ENCODE measurements at places on chromosomes 4 and X. TPM values are rescaled to one million over a fixed set of nuclear protein-coding genes. Genes with fewer than 3 reads are reported as not detected.

Gene CDKL2
- total RNA-seq = 0.19 TPM

Gene SYP
- total RNA-seq = 0.36 TPM

Gene CCDC110
- total RNA-seq = not detected

Gene OPN1MW2
- total RNA-seq = not detected

Gene ARHGAP6
- total RNA-seq = 1.8 TPM

Gene SPINK2
- 3.8 TPM for total RNA-seq

DNA sequence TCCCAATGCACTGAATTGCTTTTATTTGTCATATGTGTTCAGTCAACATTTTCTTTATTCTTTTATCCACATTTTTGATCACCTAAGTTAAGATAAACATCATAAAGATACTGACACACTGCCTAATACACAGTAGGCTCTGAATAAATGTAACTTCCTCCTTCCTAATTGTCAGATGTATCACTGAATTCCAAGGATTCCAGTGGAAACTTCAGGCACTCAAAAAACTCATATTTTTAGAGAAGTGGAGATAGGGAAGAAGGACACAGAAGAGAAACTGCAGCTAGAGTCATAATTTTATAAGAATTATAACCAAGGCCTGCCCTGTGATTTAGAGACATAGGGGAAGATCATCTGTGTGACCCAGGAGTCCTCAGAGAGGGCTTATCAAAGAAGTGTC lies 753.3 kb downstream of the ADGRL3 start:
- no peak overlapping the region for H3K4me3 ChIP-seq
- no peaks in the 10 kb centered on the region for H3K4me1 ChIP-seq
- H3K27me3 ChIP-seq = no peaks in the 10 kb centered on the region
- no peaks in the 10 kb centered on the region for H3K36me3 ChIP-seq
- DNase-seq = no peak

DNA sequence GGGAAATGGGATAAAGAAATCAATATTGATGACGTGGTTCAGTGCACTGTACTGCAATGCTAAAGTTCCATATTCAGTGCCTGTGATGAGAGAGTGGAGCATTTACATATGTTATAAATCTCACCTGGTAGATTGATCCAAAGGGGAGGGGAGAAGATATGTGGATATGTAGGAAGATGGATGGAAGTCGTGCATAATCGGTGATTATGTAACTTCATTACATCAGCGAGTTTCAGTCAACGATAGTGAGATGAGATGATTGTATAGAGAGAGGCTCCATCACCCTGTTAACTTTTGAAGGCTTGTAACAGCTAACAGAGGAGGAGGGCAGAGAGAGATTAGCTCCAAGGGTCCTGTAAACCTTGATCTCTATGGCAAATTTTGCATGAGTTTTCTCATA lies 1.8 kb downstream of the IL1RAPL1 start:
- no peak overlapping the region for H3K27ac ChIP-seq
- H3K4me1 ChIP-seq = no peaks in the 10 kb centered on the region
- no peak overlapping the region for H3K4me3 ChIP-seq
- DNase-seq = no peak

All from natural killer cell (primary cell).